ENCODE measurements at places on chromosomes 12 and 14.

- DNase-seq = no peak
These were observed 43.3 kb upstream of the MBIP start for GRCh38 chr14:36363704-36364103.

DNA sequence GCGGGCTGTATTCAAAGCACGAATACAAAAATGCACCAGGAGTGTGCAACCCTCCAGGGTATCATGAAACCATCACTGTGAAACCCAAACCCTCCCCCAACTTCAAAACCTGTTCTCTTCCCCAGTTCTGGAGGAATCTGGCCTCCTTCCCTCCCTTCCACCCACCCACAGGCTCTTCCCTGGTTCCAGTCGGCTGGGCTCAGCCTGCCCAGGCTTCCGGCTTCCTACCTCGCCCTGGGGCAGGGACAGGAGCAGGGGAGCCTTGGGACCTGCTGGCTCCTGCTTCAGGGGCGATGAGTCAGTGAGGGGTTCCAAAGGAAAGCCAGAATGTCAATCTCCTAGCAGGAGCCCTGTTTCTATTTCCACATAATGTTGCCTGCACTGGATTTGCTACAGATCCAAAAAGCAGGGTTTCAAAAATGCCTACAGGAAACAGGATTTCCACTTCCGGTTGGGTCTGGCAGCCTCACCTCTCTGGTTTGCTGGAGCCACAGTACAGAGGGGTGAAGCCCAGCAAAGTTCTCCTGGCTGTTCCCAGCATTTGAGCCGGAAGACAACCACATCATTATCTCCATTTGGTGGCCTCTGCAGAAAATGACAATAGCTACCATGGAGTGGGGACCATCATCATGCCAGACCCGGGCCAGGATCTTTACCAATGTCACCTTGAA is 278.3 kb downstream of the DPF3 start:
- no peak for DNase-seq

GRCh38 chr12:108884116-108885012 is 4.5 kb downstream of the DAO start:
- DNase-seq = no peak

- no peak for DNase-seq
These were observed 197.6 kb upstream of the RBM19 start for GRCh38 chr12:114163771-114164170.

DNA sequence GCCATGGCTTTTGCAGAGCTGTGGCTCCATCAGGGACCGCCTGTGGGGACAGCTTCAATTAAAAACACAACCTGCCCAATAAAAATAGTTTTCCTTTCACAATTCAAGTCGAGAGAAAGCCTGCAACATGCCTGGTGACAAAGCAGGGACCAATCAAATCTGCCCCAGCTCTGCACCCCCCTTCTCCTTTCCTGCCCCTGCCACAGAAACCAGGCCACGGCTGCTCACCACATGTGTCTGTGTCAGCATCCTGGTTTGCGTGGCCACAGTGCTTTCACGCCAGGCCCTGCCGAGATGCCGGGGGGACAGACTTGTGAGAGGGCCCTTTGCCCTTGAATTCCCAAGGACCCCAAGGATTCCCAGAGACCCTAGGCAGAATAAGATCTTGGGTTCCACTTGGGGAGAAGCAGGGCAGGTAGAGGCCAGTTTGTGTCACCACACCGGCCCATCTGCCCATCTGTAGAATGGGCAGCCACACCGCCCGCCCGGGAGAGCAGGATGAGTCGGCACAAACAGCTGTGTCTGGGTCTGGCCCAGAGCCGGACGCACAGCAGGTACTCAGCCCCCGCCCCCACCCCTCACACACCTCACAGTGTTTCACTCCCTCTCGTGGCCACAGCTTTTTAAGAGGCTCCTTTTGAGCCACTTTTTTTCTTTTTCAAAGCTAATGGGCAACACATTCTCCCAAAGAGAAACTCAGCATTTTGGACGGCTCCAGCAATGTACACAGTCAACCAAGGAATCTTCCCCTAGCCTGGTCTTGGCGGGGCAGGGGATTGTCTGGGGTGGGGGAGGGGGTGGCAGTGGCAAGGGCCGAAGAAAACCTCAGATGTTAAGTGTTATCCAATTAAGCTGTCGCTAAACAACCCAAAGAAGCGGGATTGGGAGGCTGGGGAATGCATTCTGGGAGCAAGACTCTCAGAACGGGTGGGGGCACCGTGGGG is 41.5 kb downstream of the BCL11B start:
- no peak for DNase-seq

GRCh38 chr12:132237772-132238487 is 91.5 kb downstream of the GALNT9 start:
- no peak for DNase-seq

DNA sequence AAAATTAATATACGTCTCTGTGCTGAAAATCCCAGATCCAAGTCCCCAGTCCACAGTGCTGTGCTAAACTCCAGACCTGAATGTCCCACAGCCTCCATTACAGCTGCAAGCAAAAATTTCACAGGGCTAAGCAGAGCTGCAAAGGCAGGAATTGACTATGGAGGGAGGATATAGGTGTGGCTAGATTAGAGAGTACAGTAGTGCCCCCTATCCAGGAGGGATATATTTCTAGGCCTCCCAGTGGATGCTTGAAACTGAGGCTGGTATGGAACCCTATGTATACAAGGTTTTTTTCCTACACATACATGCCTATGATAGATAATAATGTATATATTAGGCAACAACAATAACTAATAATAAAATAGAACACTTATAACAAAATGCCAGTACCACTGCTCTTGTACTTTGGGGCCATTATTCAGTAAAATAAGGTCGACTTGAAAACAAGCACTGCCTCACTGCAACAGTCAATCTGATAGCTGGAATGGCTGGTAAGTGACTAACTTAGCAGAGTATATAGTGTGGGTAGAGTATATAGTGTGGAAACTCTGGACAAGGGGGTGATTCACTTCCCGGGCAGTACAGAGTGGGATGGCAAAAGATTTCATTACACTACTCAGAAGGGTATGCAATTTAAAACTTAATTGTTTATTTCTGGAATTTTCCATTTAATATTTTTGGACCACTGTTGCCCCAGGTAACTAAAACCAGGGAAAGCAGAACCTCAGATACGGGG is 82.7 kb downstream of the C14orf132 start:
- no peak for DNase-seq

- DNase-seq = no peak
These were observed 8.4 kb upstream of the MYF6 start for GRCh38 chr12:80698847-80699542.

DNA sequence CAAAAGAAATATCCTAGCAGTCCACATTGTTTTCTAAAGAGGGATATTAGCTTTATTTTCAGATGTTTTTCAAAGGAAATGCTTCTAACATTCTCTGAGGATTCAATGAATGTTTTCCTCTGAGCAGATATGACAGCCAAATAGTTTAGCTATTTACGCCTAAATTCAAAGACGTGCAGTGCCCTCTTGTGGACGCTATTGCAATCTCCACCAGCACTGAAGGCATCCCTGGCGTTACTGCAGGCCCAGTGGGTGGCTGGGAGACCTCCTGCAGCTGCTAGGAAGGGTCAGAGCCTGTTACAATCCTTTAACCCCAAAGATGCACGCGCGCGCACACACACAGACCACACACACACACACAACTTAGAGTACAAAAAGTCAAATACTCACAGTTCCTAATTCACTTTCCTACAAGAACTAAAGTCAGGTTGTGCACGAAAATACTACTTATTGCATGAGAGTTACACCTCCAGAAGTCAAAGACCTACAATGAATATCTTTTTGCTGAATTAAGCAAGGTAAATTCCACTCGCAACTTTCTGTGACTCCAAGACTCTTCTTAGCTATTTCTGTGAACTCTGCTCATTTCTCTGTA is 589.3 kb upstream of the TMEM132C start:
- DNase-seq = peak; percentile 90

DNA sequence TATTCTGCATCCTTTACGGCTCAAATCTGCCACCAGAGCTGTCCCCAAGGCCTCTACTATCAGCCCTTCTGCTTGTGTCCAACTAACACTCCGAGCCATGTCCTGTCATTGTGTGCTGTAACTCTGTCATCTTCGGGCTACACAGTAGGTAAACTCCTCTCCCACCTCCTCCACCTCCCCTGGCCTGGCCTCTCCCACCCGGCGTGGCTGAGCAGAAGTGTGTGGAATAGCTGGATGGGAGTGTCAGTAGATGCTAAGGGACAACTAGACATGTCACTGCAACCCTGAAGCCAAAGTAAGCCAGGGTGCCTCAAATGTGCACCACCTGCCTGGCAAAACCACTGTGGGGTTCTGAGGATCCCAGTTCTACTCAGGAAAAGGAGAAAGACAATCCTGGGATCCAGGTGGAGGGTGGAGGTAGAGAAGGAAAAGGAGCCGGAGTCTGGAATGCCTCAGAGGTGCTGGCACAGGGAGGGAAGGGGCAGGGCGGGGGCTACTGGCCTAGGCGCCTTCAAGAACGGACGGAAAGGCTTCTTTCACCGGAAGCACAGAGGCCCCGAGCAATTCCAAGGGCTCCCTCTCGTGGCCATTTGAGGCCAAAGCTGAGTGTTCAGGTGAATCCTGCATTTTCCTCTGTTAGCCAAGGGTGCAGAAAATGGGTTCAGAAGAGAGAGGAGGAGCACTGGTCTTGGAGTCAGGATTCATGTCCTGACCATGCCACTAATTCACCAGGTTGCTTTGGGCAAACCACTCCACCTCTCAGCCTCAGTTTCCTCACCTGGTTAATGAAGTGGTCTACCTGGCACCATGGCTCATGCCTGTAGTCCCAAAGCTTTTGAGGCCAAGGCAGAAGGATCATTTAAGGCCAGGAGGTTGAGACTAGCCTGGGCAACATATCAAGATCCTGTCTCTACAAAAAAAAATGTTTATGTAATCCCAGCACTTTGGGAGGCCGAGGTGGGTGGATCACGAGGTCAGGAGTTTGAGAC is 20.5 kb upstream of the FAM181A start:
- no peak for DNase-seq

All from sciatic nerve (tissue), 2 donors.